Inflammatory macrophage treated with lipopolysaccharide for 4 hours (primary cell): ENCODE measurements at places on chromosomes 12 and 14.

GRCh38 chr12:92504594-92504981 is 198.2 kb upstream of the PLEKHG7 start:
- DNase-seq: peak; percentile 87

DNA sequence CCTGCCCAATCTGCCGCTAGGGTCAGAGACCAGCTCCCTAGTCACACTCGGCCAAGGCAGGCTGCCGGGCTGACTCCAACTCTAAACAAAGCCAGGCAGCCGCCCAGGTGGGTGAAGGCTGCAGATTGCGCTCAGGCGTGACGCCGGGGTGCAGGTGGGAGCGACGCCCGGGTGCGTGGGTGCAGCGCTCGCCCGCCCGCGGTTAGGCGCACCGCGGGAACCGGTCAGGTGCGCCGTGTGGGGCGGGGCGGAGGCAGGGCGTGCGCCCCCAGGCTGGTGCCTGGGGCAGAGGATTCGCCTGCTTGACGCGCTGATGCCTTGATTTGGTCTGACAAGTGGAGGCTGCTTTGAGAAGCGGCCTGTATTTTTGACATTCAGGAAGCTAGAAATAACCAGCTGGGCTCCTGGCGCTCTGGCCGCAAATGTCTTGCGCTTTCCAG is 126.7 kb upstream of the HIF1A start:
- DNase-seq: peak; percentile 21

- peak; percentile 31 for DNase-seq
These were observed 1.1 kb downstream of the BRI3BP start for GRCh38 chr12:124994437-124994975.

DNA sequence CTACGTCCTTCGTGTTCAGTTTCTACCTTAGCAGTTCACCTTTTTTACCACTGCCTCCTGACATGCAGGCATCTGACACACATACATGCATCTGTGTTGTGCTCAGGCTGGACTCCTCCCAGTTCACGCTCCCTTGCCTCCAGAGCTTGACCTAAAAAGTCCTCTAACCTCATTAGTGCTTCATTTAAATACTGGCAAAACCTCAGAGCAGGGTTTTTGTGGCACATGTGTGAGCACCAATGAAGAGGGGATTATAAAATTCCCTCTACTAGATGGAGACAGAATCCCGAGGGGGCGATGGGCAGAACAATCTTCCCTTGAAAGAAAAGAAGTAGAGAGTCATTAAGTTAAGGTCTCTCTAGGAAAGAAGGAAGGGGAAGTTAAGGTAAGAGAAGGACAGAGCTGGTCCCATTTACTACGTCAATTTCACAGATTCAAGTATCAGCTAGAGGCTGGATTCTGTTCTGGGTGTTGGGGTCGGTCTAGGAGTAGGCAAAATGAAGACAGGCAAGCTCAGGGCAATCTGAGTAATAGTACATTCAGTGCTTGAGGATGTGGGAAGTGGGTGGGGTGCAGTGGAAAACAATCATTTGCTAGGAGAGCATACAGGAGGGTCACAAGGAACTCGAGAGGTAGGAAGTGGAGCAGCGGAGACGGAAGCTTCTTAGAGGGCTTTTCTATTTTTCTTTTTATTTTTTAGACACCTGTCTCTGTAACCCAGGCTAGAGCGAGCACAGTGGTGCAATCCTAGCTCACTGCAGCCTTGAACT is 7.5 kb downstream of the HAL start:
- DNase-seq: no peak

DNA sequence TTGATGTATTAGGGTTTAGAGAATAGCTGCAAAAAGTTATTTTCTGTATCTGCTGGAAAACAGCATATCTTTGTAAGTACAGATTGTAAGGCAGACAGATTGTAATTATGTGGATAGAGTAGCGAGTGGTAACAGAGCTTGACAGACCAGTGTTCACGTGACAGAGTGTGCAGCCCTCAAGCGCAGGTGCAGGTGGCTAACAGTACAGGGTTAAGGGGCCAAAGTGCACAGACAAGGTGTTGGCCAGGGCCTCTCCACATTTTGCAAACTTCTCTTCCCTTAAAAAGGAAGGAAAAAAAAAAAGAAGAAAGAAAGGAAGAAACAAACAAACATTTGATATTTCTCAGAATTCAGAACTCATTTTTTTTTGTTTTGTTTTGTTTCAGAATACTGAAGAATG is 25.2 kb upstream of the KLHL42 start:
- DNase-seq: no peak

GRCh38 chr14:105876158-105876557 is 349.8 kb downstream of the TMEM121 start:
- DNase-seq: no peak
